ENCODE measurements at places on chromosomes 16 and 17.

DNA sequence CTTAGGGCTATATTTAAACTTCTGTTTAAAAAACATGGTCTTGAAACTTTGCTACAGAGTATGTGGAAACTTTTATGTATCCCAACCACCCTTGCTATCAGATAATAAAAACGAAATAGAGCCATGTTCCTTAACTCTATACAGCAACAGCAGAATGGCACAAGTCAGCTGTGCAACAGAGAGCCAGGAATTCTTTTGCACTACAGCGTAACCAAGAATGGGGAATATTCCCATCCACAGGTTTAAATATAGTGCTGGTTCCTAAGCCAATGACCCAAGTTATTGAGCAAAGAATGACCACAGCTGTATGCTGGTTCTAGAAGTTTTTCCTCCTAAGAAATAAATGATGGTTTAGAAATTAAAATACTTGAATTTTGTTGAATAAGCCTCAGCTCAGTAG lies 33.1 kb downstream of the SETD6 start:
- no peak for DNase-seq

GRCh38 chr17:44082256-44082927 lies 11.9 kb downstream of the G6PC3 start:
- DNase-seq, result no peak

GRCh38 chr16:10824111-10824893 lies 5.7 kb upstream of the TVP23A start:
- DNase-seq, result no peak

DNA sequence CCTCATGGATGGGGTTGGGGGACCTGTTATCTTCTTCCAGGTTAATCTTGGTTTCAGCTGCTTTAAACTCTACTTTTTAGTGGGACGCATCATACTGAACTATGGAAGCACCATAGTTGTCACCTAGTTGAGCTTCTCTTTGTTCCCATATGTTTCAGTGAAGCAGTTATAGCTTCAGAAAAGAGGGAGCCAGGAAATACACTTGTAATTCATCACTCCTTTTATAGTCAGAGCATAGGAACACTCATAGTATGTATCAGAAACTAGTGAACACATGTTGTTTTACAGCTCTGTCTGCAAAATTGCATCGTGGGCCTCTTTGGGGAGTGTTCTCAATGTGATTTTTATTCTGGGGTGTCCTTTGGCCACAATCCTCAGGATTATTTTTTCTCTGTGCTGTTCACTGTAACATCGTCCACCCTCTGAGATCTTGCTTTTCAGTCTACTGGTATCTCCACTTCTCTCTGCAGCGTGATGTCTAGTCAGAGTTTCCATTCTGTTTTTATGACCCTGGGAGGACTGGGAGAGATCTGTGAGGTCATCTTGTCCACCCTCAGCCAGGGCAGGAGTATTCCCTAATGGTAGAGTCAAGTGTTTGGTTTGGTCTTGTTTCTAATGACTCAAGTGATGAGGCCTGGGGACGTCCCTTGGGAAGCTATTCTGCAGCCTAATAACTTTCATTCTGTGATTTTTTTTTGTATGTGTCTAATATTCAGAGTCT lies 585.4 kb downstream of the WWOX start:
- DNase-seq, result no peak

DNA sequence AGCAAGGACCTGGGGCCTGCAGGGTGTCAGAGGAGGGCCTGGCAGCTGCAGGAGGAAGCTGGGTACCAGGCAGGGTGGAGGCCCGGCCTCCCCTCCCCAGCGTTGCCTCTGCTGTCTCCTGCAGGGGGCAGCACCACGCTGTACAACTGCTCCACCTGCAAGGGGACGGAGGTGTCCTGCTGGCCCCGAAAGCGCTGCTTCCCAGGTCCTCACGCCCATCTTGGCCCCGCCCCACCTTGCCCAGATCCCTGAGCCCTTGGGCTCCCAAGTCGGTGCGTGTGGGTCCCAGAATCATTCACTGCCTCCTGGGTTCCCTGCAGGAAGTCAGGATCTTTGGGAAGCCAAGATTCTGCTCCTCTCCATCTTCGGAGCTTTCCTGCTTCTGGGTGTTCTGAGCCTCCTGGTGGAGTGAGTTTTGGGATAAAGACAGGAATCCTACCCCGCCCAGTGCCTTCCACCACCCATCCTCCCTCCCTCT lies 1.2 kb downstream of the TMEM95 start:
- peak; percentile 15 for DNase-seq

DNA sequence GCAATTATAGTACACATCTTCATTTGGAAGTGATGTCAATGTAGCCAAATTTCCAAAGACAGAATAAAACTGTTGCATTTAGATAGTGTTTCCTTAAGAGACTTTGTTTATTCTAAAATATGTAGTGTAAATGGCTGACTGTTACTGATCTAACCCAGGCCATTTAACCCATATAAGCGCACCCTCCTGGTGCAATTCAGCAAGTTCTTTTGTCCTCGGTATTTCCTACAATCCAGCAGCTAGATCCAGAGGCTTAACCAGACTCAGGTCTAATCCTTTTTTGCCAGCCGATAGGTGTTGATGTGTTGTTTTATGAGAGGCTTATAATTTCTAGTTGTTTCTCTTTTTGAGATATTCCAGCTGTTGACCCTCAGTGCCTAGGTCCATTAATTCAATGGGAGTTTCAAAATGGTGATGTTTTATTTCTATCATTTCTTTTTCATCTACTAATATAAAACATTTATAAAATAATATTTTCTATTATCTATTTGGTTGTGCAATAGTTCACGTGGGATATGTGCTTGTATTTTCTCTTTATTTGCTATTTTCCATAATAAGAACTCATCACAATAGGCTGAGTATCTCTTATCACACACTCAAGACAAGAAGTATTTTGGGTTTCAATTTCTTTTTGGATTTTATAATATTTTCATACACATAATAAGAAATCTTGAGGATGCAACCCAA lies 14.5 kb downstream of the ABCA9 start:
- DNase-seq, result no peak

- DNase-seq, result no peak
These were observed 2.0 kb upstream of the INPP5K start for GRCh38 chr17:1518410-1518809.

- DNase-seq, result no peak
These were observed 41.3 kb downstream of the ERCC4 start for GRCh38 chr16:13961099-13961811.

- DNase-seq, result no peak
These were observed 14.6 kb downstream of the ODF4 start for GRCh38 chr17:8354236-8354635.

GRCh38 chr17:10210151-10210574 lies 11.8 kb upstream of the GAS7 start:
- peak; percentile 60 for DNase-seq

- no peak for DNase-seq
These were observed 7.9 kb downstream of the KRT37 start for GRCh38 chr17:41416479-41416878.

- no peak for DNase-seq
These were observed 19.4 kb downstream of the WSB1 start for GRCh38 chr17:27313301-27313700.

- peak; percentile 9 for DNase-seq
These were observed 11.2 kb downstream of the TFAP4 start for GRCh38 chr16:4261557-4262172.

DNA sequence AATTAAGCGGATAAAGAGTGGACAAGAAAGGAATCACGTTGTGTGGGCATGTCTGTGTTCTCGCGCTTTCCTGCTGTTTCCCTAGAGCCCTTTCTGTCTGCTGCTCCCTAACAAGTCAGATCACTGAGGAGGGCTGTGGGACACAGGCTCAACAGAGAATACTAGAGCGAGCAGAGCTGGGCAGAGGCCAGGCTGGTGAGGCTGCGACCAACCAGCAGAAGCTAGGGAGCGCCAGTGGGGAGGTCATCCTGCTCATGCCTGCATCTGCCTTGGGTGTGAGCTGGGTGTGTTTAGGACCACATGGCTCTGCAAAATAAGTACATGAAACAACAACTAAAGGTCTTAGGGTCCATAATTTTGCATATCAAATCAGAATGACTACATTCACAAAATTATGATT lies 11.5 kb upstream of the FOXJ1 start:
- no peak for DNase-seq

DNA sequence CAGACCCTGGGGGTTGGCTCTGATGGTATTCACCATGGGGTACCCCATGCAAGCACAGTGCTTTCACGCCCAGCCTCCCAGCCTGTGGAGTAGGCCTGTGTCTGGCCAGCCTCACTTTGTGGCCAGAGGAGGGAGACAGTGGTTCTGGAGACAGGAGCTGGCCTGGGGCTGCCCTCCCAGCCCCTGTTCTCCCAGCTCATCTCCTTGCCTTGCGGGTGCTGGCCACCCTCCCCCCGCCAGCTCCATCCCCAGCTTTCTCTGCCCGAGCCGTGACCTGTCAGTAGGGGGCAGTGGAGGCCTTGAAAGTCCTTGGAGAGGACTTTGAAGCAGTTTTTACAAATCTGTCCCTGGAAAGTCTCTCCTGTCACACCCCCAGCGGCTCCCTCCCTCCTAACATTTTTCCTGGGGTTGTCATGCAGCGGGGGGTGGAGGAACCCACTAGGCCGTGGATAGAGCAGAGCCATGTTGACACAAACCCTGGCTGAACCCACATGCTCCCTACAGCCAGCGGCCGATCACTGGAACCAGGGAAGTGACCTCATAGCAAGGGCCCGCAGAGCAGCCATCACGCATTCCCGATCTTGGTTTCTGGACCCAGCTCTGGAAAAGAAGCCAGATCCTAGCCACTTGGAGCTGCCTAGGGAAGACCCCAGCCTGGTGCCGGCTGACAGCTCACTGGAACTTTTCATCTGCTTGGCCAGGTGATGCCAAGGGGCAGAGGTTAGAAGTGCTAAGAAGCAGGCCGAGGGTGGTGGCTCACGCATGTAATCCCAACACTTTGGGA lies 289.4 kb downstream of the SEC14L1 start:
- no peak for DNase-seq

DNA sequence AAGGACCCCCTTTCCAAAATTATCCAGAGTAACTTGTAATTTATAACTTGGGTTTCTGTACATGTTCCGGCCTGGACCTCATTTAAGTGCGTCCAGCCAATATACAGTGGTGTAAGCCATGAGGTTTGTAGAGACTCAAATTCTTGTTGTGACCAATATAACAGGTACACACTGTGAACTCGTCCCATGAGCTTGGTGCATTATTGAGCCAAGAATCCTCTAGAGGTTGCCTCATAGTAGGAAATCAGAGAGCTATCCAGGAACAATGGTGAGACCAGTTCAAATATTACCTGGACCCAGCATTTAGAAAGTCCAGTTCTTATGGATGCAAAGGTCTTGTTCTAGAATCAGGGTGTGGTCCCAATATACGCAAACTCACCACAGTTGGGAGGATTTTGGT lies 138.2 kb downstream of the NPIPB5 start:
- DNase-seq, result no peak

GRCh38 chr17:61532826-61533225 lies 58.2 kb downstream of the NACA2 start:
- DNase-seq, result no peak

DNA sequence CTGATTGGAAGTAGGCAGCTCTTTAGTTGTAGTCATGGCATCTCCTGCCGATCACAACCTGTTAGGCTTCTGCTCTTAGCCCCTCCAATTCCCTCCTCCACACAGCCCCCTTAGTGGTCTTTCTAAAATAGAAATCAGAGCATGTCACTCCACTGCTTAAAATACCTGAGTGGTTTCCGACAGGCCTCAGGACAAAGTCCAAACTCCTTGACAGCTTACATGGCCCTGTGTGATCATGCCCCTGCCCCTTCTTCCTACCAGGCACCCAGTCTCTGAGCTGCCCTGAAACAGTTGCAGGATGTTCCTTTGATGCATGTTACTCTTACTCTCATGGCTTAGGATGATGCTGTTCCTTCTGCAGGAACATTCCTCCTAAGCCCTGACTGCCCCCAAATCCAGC lies 147.3 kb downstream of the AATF start:
- DNase-seq, result no peak

GRCh38 chr17:50240851-50241250 lies 33.4 kb upstream of the TMEM92 start:
- no peak for DNase-seq

DNA sequence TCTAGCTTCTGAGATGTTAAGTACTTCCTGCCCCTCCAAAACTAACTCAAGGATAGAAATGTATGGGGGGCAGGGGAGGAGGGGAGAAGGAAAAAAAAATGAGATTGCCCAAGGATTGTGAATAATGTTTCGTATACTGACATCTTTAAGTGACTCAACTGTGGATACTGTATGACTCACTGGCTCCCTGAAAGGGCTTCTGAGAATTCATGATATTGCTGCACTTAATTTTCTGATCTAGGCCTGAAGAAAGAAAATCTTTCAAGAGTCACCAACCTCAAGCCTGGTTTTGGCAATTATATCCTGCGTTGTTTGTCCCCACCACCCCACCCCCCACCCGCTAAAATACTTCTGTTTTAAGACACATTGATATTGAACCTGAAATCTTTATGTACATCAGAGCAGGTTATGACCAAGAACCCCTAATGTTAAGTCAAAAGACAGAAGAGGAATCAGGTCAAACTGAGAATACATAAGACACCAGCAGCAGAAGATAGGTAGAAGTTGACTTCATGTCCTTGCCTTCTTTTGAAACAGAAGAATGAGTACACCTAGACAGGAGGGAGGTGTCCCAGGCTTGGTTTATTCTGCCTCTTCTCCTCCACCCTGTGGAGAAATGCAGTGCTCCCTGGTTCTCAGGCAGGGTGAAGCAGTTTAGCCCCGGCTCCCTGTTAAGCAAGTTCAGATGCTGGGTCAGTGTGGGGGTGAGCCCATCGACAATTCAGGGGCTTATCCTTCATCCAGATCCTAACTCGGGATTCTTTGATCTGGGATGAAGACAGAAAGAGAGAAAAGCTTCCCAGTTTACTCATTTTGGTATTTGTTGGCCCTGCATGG lies 3.3 kb upstream of the FBXL20 start:
- DNase-seq, result no peak

DNA sequence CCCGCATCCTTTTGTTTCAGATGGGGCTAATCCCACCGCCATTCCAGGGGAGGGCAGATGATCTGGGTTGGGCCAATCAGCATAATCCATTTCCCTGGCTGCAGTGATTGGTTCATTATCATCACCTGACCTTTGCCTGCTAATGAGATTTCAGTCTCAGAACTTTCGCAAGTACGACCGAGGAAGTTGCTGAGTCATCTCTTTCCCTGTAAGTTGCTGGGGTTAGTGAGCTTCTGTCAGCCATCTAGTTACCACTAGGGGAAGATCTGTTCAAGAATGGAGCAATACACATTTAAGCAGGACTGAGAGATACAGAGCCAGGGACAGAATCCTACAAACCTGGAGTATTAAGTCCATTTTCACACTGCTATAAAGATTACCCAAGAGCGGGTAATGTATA lies 65.3 kb upstream of the NUDT7 start:
- DNase-seq, result no peak

- DNase-seq, result no peak
These were observed 5.9 kb downstream of the COQ7 start for GRCh38 chr16:19073344-19073743.

DNA sequence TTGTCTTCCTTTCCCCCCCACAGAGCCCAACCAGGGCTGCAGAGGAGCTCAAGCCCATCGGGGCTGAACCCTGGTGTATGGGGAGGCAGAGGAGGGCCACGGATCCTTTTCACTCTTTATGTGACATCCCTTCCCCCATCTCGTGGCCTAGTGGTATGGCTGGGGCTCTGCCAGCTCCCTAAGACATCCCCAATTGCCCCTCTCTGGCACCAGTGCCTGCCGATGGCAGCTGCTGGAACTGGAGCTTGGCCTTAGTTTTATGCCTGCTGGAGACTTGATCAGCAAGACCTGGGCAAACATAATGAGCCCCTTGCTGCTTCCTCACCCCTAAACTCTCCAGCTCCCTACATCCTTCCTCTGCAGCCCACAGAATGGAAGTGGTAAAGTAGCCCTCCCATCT lies 8.0 kb upstream of the TOP2A start:
- no peak for DNase-seq

GRCh38 chr17:78818932-78819331 lies 21.7 kb downstream of the USP36 start:
- no peak for DNase-seq
